ENCODE measurements at places on chromosomes 7 and 10.

- DNase-seq, result peak; percentile 30
Observed at GRCh38 chr7:155000795-155001194, 2.1 kb downstream of the PAXIP1 start.

- no peak for DNase-seq
Observed at GRCh38 chr7:116542618-116543017, 17.8 kb downstream of the CAV1 start.

DNA sequence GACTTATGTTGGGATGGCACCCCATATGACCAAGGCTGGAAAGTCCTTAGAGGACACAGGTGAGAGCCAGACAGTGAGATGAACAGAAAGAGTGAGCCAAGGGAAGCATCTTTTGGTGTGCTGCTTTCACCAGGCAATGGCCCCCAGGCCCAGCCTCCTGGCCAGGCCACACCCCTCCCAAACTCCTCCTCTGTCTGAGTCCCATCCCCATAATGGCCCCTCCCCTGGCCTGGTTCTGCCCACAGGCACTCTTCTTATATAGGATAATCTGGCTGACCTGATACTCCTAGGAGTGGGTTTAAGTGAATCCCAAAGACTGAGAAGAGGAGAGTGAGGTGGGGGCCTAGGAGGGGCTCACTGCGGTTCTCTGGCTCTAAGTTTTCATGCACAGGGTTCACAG lies 252.5 kb downstream of the RPS24 start:
- no peak for DNase-seq

DNA sequence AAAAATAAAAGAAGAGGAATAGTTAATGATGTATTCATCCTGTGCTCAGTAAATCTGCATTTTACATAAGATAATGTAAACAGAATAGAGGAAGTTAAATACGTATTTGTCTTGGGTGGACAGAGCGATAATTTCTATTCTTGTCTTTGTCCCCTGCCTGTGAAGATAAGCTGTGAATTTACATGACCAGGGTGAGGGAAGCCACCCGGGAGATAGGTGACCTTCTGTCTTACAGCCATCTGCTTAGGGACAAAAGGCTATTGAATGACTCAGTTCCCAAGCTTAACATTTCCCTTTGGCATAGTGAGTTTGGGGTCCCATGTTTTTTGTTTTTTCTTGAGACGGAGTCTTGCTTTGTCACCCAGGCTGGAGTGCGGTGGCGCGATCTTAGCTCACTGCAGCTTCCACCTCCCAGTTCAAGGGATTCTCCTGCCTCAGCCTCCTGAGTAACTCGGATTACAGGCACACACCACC lies 88.7 kb upstream of the KCTD7 start:
- no peak for DNase-seq

- DNase-seq, result no peak
Observed at GRCh38 chr7:4042402-4043045, 639.6 kb upstream of the FOXK1 start.

DNA sequence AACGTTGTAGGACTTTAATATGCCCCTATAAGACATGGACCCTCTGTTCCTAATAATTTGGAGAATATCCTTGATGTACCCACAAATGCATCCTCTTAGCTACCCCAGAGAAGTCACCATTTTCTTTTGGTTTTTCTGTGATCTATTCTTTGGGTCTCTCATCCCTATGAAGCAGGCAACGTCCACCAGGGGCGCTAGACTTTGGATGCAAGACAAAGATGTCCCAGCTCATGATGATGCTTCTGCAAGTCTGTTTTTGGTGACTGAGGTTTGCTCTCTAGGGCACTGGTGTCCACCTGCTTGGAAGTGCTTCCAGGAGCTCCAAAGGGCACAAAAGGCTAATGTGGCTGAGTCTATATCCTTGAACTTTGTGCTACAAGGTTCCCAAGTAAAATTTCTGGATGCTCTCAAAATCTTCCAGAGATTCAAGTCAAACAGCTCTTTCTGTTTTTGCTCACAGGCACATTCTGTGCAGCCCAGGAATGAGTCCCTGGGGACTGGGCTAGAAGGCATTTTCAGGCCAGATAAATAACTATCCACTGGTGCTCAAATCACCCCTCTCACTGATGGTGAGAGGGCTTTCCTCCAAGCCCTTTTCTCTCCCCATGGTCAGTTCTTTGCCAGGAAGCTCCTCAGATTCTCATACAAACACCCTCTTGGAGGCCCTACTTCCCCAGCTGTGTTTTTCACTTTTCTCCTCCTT lies 166.4 kb downstream of the C7orf25 start:
- DNase-seq, result peak; percentile 6

DNA sequence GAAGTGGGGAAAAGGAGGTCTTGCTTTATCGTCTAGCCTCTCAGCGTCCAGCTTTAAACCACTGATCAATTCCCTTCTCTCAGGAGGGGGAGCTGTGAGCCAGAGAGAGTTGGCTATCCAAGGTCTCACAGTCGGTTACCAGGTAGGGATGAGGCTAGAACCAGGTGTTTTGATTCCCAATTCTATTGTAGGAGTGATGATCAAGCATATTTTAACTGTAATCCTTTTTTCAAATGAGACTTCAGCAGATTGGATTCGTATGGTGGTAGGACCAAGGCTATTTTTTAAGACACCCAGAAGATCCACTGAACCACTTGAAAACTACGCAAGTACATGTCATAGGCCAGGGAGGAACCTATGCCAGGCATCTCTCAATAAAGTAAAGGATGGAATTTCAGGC lies 8.4 kb downstream of the MINDY4 start:
- DNase-seq, result no peak

DNA sequence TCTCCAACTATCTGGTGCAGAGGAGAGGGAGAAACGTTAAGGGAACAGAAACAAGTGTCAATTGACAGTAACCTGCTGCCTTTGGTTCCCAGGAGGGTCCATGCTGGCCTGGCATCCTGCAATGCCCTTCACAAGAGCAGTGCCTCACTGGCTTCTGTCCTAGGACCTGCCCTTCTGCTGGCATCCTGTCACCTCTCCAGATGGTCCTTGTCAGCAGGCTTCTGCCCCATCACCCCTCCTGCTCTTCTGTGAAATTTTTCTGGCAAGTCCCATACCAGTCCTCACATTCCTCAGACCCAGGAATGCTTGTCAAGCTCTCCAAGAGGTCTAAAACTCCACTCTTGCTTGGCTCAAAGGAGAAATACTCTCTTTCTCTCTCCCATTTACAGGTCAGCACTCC lies 34.2 kb downstream of the C10orf67 start:
- no peak for DNase-seq

DNA sequence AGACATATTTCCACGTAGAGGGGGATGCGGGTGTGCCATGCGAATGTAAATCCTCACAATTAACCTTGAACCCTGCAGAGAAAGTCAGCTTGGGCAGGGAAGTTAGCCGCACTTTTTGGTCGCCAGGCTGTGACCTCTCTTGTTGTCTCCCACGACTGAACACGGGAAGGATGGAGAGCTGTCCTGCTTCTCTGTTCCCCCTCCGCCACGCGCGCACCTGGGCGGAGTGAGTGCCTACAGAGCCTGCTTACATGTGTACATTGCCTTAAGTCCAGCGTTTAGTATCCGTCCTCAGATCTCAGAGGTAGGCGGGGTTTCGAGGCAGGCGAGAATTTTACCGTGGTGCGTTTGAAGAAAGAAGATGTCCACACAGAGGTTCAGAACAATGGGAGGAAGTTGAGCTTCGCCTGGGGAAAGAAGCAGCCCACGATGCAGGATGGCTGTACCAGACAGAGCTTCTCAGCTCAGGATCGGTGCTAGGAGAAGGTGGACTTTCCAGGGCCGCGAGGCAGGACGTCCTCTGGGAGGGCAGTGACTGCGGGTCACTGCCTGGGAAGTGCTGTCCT lies 482 bp upstream of the ERCC6 start:
- peak; percentile 82 for DNase-seq

GRCh38 chr7:156173748-156174353 lies 361.6 kb upstream of the SHH start:
- DNase-seq, result no peak

DNA sequence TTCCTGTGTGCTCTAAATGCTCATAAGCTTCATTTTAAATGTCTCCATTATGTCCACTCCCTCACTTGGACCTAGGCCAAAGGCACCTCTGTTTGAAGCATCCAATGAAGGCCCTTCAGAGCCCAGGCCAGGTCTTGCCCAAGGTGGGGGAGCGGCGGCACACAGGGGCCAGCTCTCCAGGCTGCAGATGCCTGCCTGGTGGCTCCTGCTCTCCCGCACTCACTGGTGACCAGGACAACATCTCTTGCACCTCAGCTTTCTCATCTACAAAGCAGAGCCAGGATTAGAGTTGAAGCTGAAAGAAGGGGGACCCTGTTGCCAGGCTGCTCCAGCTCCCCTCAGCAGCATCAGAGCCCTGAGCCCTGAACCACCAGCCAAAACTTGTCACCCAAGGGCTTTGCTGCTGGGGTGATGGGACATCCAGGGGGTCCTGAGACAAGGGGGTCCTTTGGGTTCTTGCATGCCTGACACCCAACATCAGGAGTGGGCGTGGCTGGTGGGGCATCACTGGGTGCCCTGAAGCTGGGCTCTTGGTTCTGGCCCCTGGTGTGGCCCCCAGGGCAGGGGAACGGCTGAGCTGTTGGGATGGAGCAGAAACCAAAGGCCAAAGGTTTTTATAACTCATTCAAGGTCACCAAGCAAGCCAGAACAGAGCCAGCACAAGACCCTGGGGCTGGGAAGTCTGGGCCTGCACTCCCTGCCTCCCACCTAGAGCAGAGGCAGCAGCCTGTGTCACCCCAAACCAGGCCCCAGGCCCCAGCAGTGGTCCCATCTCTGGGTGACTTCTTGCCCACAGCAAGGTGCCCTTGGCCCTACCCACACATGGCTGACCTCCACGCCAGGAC lies 1.2 kb downstream of the NACAD start:
- no peak for DNase-seq

DNA sequence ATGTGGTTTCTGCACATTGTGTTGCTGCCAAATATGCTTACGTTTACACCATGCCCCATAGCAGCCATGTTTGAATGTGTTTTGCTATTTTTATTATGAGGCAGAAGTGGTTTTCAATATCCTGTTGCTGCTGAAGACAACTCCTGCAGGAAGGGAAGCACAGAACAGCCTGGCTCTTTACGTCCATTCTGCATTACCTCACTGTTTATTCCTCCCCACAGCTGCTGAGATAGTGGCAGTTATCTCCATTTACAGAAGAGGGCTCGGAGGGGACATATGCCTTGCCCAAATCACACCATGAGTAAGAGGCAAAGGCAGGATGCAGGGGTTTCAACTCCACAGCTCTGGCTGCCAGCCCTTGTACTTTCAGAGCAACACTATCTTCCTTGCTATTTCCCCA lies 35.3 kb downstream of the PLPP4 start:
- no peak for DNase-seq

- DNase-seq, result no peak
Observed at GRCh38 chr7:71459132-71459531, 327.2 kb downstream of the GALNT17 start.

DNA sequence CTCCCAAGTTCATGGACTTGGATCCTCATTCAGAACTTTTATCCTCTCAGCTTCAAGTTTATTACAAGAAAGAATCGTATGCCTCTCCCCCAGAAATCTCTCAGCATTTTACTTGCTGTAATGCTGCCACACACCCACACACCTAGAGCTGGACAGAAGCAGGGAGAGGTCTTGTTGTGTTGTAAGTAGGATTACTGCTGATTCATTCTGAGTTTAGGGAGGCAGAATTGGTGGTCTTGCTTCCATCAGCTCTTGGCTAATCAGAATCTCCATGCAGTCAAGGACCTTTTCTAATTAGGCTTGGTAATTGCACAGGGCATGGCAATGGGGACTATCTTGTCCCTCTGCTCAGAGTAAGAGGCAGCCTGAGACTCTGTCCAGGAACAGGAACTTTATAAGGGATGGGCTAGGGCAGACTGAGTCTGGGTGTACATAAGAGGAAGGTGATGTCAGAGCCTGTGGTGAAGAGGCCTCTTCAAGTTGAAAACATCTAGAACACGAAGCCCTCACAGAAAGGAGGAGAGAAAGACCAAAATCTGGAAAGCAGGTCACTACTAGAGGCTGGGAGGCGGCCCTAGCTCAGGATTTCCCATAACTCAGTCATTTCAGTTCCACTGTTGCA lies 7.0 kb upstream of the PTPRE start:
- no peak for DNase-seq

- DNase-seq, result no peak
Observed at GRCh38 chr7:70694971-70695794, 436.8 kb upstream of the GALNT17 start.

DNA sequence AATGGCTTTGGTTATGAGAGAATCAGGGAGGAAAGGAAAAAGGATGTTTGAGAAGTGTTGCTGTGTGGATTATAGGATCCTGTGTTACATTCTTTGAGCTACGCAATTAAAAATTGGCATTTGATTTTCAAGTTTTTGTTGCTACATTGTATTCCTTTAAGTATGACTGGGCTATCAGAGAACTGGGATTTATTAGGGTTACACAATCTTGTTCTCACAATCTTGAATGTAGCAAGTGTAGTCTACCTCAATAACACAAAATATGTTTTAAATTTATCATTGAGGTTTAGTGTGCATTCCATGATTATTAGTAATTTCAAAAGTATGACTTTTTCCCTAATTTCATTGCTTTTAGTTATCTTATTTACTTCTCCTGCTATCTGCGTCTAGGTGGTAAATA lies 113.9 kb downstream of the CACNB2 start:
- no peak for DNase-seq

- DNase-seq, result no peak
Observed at GRCh38 chr7:29087840-29088170, 58.5 kb downstream of the CPVL start.

GRCh38 chr7:40221836-40222235 lies 87.0 kb downstream of the SUGCT start:
- no peak for DNase-seq

Data from hematopoietic multipotent progenitor cell treated with erythropoietin and hydrocortisone succinate and interleukin-3 and kit ligand, for 17 days (in vitro differentiated cells).